ENCODE measurements at places on chromosomes 12 and 14.

- DNase-seq, result no peak
Observed at GRCh38 chr14:35854696-35855270, 28.6 kb downstream of the BRMS1L start.

GRCh38 chr12:31931796-31932715, 27.2 kb upstream of the RESF1 start:
- no peak for DNase-seq

- DNase-seq, result peak; percentile 78
Observed at GRCh38 chr14:90697577-90698206, 118.5 kb downstream of the TTC7B start.

- no peak for DNase-seq
Observed at GRCh38 chr12:65574867-65575266, 249.4 kb upstream of the HMGA2 start.

- no peak for DNase-seq
Observed at GRCh38 chr14:76901171-76902055, 75.2 kb downstream of the LRRC74A start.

DNA sequence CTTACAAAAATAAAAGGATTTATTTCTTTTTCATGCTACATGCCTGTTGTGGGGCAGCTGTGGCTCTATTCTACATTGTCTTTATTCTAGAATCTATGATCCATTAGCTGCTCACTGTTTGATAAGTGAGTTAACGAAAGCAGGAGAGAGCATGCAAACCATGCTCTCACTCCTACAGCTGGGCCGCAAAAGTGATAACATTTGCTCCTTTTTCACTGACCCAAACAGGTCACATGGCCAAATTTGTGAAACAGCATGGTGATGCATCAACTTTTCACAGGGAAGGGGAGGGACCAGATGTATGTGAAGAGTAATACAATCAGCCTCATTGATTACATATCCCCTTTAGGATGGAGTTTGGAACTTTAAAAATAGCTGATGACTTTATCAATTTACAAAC, 456.9 kb upstream of the SYT1 start:
- no peak for DNase-seq

GRCh38 chr14:63392236-63392635, 73.5 kb upstream of the GPHB5 start:
- no peak for DNase-seq

DNA sequence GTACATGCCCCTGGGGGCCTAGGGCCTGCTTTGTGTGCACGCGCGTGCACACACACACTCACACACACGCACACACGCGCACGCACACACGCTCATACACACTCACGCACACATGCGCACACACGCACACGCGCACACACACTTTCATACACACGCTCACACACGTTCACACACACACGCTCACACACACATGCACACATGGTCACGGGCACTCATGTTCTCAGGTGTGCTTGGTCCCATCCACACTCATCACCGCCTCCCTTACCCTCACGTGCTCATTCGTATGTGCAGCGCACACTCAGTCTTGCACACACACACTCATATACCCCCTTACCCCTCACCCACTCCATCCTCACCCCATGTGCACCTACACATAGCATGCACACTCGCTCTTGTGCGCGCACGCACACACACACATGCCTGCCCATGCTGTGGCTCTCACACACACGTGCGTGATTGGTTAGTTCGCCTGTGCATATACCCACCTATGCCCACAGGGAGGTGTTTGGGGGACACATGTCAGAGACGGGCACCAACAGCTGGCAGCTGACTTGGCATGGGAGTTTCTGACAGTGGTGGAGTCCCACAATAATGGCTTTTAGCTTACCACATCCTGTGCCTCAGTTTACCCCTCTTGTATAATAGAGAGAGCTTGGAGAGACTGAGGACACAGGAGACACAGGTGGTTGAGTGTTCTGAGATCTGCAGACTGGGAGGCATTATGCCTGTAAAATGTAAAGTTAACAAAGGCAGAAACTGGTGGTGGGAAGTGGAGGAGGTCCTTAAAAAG, 28.7 kb downstream of the TSPAN9 start:
- DNase-seq, result no peak

GRCh38 chr14:104321802-104322130, 183.4 kb downstream of the KIF26A start:
- DNase-seq, result no peak

DNA sequence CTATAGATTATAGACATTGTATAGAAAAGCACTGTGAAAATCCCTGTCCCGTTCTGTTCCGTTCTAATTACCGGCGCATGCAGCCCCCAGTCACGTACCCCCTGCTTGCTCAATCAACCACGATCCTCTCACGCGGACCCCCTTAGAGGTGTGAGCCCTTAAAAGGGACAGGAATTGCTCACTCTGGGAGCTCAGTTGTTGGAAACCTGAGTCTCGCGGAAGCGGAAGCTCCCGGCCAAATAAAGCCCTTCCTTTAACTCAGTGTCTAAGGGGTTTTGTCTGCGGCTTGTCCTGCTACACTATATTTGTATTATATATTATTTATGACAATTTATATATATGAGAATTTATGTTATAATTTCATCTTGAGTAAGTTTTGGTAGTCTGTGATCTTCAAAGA, 213.6 kb upstream of the AMIGO2 start:
- no peak for DNase-seq

- peak; percentile 89 for DNase-seq
Observed at GRCh38 chr12:2877047-2877952, at the start of the genes FOXM1 and RHNO1. TSS of gene FOXM1 (minus strand) at chr12:2877174. CDS start at chr12:2874478, 2,696 bp downstream. TSS of gene RHNO1 (plus strand) at chr12:2877223. CDS start at chr12:2885367, 8,144 bp downstream.

GRCh38 chr12:18752280-18752920, 14.5 kb downstream of the CAPZA3 start:
- DNase-seq, result no peak

- no peak for DNase-seq
Observed at GRCh38 chr12:55972911-55973598, 823 bp upstream of the RAB5B start.

DNA sequence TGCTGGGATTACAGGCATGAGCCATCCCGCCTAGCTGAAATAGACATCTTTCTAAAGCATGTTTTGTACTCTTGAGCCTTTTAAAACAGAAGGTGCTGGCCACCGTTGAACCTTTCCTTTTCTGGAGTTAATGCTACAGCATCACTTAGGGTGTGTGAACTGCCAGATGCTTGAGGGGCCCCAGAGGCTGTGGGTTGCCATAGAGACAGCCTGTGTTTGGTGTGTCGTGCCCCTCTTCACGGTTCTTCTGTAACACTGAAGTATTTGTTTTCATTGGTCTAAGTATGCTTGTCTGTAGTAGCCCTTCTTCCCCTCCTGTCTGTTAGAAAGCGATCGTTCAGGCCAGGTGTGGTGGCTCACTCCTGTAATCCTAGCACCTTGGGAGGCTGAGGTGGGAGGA, 30.8 kb downstream of the PLEKHG3 start:
- DNase-seq, result no peak

GRCh38 chr12:103852498-103852997, 11.5 kb upstream of the NT5DC3 start:
- DNase-seq, result no peak

DNA sequence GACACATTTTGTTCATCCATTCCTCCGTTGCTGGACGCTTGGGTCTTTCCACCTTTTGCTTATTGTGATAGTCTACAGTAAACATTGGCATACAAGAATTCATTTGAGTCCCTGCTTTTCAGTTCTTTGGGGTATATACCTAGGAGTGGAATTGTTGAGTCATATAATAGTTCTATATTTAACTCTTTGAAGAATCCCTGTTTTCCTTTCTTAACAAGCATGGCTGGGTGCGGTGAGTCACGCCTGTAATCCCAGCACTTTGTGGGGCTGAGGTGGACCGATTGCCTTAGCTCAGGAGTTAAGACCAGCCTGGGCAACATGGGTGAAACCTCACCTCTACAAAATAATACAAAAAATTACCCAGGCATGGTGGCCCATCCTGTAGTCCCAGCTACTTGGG, 75.4 kb downstream of the CCDC92 start:
- DNase-seq, result no peak

DNA sequence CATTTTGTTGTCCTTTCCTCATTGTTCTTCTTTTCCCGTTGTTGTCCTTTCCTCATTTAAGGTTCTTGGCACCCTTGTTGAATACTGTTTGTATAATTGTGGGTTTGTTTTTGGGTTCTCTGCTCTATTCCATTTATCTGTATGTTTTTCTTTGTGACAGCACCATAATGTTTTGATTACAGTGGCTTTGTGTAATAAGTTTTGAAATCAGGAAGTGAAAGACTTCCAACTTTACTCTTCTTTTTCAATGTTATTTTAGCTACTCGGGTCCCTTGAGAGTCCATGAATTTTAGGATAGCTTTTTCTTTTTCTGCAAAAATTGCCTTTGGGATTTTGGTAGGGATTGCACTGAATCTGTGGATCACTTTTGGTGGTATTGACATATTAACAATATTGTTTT, 28.1 kb downstream of the ETNK1 start:
- DNase-seq, result no peak

DNA sequence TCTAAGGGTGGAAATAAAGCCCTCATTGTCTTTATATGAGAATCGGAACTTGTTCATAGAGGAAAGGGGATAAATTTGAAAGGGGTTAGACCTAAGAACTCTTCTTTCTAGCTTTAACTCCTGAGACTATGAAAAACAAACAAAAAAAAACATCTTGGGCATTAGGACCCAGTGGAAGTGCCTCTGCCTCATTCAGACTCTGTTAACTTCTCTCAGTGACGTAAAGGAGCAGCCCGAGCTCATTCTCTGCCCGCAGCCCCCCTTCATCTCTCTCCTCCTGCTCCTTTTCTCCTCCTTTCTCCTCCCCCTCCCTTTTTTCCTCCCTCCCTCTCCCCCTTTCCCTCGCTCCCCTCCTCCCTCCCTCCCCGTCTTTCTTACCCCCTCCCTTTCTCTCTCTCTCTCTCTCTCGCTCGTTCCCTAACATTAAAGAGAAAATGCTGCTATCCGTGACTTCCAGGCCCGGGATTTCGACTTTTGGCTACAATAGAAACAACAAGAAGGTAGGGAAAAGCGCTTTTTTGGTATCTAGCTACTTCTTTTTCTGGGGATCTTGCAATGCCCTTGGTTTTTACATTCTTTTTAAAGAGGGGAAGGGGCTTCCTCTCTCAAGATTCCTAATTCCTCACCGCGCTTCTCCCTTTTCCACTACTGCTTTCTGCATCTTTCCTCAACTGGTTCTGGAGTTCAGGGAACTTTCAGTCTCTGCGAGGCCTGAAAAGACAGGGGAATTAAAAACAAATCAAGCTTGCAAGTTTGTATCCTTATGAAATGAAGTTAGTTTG, at the start of gene RBMS2:
RBMS2 (plus strand) TSS at position 231 of the 782 bp plus-strand sequence; CDS start at position 435, 204 bp downstream.
- peak; percentile 14 for DNase-seq

DNA sequence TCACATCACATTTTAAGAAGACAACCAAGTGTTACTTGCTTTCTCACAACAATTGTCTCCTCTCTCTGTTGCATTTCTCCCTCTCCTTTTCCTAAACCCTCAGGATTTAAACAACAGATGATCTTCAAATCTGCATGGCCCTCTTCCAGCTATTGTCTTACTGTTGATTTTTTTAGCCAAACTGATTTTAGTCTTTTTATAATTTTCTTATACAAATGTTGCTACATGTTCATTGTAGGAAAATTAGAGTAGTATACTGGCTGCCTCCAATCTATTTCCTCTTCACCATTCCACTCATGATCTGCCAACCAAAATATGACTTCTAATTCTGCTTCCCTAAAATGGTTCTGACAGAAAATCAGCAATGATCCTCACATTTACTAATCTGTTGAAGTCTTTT, 1.4 kb upstream of the KERA start:
- DNase-seq, result no peak

DNA sequence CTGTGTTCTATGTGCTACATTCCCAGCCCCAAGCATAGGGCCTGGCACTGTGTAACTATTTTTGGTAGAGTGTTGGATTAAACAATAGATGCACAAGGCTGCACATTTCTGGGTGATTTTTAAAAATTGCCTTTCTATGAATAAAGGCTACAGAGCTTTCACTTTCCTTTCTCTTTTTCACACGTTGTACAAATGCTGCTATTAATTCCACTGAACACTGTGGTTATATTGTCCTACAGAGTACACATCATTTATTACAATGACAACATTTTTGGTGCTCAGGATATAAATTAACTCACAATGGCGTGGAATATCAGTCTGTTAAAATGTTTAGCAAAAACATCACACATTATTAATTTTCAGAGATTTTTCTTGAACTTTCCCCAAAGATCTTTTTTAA, 3.6 kb upstream of the EML1 start:
- DNase-seq, result no peak

DNA sequence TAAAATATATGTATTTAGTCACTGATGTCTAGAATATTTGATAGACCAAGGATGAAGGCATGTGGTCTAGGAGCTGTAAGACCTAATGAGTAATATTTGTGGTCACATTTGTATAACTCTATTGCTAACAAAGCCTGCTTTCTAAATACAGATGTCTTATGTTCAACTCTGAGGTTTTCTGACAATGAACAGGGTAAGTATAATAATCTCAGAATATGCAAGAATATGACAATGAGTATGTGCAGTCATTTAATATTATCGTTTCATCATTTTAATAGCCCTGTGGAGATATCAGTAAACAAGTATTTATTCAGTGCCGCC, 389.6 kb downstream of the LRIG3 start:
- DNase-seq, result no peak

DNA sequence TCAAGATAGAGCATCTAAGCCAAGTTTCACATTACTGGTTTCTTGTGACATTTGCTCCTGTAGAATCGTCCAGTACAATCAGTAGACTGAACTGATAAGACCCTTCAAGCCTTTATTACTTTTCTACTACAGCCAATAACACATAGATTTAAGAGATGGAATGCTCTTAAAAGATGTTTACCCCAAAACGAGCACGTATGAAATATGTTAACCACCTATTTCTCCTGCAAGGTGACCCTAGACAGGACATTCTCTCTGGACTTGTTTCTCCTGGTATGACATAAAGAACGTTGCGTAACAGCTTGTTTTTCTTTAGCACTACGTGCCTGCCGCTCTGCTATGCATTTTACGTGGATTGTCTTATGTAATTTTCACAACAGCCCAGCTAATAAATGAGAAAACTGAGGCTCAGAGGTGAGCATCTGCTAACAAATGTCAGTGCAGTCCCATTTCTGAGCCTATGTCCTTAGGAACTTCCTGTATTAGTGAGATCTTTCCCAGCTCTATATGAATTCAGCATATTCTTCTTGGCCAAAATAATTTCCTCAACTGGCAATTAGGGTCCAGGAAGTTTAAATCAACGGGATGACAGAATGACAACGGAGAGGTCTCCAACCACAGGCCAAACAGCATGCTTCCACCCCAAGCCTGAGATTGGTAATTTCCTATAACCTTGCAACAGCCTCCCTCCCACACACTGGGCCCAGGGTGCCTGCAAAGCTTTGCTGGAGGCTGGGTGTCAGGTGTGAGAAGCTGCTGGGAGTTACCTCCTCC, 3.7 kb downstream of the NFKBIA start:
- peak; percentile 67 for DNase-seq

GRCh38 chr14:96158735-96159134, 45.9 kb upstream of the BDKRB2 start:
- no peak for DNase-seq

DNA sequence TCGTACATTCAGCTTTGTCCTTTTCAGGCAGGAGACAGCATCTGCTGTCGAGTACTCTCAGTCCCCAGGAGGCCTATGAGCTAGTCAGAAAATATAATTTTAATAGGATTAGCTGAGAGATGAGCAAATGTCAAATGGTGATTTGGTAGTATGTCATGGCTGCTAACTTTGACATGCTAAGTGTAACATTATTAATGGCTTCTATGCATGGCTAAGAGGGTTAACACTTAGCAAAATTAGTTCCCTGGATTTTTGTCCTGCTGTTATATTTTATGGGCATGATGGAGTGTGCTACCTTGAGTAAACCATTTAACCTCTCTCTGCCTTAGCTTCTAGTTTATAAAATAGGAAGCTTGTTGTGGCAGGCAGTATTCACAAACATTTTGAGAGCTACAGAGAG, 2.9 kb upstream of the PCNX1 start:
- no peak for DNase-seq

All from stimulated activated CD4-positive, alpha-beta T cell treated with anti-CD3 and anti-CD28 coated beads, Interleukin-2, amount 100 ng/mL, for 24 hours (primary cell).